ENCODE measurements at places on chromosomes 1 and 21. TPM values are rescaled to one million over a fixed set of nuclear protein-coding genes. Genes with fewer than 3 reads are reported as not detected.

The PDZK1IP1 gene
- total RNA-seq = 334 TPM

The NUDC gene
- 45.2 TPM for total RNA-seq

The ADGRB2 gene
- total RNA-seq = 0.19 TPM

The SEMA4A gene
- 24.1 TPM for total RNA-seq

The SEMA6C gene
- 3.8 TPM for total RNA-seq

The DMRTA2 gene
- total RNA-seq = 3.6 TPM

The S100A13 gene
- 63.3 TPM for total RNA-seq

The OR6N1 gene
- not detected for total RNA-seq

The SPOCD1 gene
- 0.40 TPM for total RNA-seq

The SPRR2E gene
- total RNA-seq = 307 TPM

The CLCNKA gene
- not detected for total RNA-seq

The VHLL gene
- not detected for total RNA-seq

The RIPK4 gene
- 57.0 TPM for total RNA-seq

- no peak for DNase-seq
- peak overlapping the region; percentile 77 for H3K4me3 ChIP-seq
- no peaks in the 10 kb centered on the region for H3K36me3 ChIP-seq
Observed at GRCh38 chr21:34890470-34890723, 158.7 kb downstream of the RUNX1 start.

DNA sequence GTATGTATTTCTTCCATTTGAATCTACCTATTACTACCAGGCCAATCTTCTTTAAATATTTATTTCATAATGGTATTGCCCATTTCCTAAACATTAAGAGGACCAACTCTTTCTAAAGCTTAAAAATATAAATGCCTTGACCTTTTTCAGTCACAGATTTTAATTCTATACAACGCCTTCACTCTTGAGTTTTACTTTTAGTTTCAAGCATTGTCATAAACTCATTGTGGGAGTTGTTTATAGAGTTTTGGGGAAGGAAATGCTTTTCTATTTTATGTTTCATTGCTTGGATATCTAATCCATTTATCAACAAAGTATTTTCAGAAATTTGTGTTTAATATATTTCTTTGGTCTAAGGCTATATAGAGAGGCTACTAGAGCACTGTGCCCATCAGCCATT is 155.8 kb downstream of the DPYD start:
- no peaks in the 10 kb centered on the region for H3K36me3 ChIP-seq
- no peak overlapping the region for H3K4me3 ChIP-seq
- no peak overlapping the region for H3K27ac ChIP-seq

DNA sequence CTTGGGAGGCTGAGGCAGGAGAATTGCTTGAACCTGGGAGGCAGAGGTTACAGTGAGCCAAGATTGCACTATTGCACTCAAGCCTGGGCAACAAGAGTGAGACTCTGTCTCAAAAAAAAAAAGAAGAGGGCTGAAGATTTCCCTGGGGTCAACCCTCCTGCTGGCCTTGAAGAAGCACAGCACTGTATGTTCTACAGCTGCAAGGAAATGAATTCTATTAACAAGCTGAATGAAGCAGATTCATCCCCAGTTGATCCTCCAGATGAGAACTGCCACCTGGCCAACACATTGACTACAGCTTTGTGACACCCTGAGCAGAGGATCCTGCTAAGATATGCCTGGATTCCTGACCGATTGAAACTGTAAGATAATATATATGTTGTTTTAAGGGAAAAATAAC is 129.5 kb downstream of the ADSS2 start:
- H3K4me3 ChIP-seq = peak overlapping the region; percentile 44
- peak overlapping the region; percentile 90 for H3K27ac ChIP-seq
- no peaks in the 10 kb centered on the region for H3K27me3 ChIP-seq
- peaks cover 27% of the 10 kb centered on the region for H3K4me1 ChIP-seq
- H3K36me3 ChIP-seq = no peaks in the 10 kb centered on the region
- no peak for DNase-seq

- H3K4me3 ChIP-seq = no peak overlapping the region
- no peaks in the 10 kb centered on the region for H3K36me3 ChIP-seq
- H3K4me1 ChIP-seq = no peaks in the 10 kb centered on the region
- DNase-seq = no peak
- no peak overlapping the region for H3K27ac ChIP-seq
Observed at GRCh38 chr21:25457946-25458345, 149.3 kb downstream of the MRPL39 start.

DNA sequence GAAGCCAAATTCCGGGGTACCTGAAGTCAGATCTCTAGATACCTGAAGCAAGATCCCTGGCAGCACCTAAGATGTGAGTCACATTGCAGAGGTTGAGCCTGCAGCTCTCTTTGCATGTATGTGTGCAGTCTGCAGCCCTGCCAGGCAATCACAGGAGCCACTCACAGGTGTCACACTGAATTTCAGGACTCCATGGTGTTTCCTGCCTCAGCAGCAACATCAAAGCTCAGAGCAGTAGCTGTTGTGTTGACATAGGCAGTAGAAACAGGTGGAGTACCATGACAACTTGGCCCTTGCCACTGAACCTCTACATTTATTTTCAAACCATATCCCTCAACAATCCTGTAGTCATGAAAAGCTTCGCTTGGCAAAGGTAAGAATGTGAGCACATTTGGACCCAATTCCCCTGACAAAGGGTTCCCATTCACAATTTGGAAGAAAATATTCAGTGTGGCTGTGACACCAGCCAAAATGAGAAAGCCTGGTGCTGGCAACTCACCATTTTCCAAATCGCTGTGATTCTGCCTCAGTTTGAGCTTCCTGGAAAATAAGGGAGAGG is 419.8 kb upstream of the NFIA start:
- no peaks in the 10 kb centered on the region for H3K4me1 ChIP-seq
- DNase-seq = no peak
- H3K27ac ChIP-seq = no peak overlapping the region
- H3K27me3 ChIP-seq = no peaks in the 10 kb centered on the region

DNA sequence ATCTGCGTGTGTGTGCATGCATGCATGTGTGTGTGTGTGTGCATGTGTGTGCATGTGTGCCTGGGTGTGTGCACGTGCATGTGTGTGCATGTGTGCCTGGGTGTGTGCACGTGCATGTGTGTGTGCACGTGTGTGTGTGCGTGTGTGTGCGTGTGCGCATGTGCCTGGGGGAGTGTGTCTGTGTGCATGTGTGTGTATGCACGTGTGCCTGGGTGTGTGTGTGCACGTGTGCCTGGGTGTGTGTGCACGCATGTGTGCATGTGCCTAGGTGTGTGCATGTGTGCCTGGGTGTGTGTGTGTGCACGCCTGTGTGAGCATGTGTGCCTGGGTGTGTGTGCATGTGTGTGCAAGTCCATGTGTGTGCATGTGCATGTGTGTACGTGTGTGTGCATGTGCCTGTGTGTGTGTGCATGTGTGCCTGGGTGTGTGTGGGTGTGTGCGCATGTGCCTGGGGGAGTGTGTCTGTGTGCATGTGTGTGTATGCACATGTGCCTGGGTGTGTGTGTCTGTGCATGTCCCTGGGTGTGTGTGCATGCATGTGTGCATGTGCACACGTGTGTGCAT is 29.3 kb upstream of the COL6A2 start:
- no peak overlapping the region for H3K27ac ChIP-seq
- no peaks in the 10 kb centered on the region for H3K36me3 ChIP-seq
- no peak overlapping the region for H3K4me3 ChIP-seq
- peaks cover 44% of the 10 kb centered on the region for H3K27me3 ChIP-seq
- H3K4me1 ChIP-seq = peaks cover 29% of the 10 kb centered on the region

DNA sequence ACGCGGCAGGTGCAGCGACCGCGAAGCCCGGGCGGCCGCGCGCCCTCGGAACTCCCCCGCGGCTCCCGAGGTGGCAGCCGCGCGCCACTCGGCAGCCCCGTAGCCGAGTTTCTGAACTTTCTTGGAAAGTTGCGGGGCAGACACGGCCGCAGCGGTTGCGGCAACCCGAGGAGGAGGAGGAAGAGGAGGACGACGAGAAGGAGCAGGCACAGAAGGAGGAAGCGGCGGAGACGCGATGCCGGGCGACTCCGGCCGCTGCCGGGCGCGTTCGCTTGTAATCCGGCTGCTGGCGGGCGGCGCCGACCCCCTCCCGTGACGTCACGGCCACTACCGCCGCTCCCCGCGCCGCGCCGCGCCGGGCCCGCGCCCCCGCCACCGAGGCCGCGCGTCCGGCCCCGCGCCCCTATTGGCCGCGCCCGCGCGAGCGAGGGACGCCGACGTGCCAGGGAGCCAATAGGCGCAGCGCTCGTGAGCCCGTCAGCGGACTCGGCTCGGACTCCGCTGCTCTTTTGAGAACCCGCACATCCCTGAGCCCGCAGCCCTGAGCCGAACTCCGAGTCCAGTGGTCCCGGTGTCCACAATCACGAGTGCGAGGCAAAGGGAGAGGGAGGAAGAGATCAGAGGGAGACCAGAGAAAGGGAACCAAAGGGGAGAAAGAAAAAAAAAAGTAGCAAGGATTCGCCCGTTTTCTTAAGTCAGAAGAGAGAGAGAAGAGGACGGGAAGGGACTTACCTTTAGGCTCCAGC is 736 bp upstream of the BARHL2 start:
- H3K27ac ChIP-seq = no peak overlapping the region
- H3K27me3 ChIP-seq = peaks cover 16% of the 10 kb centered on the region
- peak overlapping the region; percentile 20 for H3K4me3 ChIP-seq

DNA sequence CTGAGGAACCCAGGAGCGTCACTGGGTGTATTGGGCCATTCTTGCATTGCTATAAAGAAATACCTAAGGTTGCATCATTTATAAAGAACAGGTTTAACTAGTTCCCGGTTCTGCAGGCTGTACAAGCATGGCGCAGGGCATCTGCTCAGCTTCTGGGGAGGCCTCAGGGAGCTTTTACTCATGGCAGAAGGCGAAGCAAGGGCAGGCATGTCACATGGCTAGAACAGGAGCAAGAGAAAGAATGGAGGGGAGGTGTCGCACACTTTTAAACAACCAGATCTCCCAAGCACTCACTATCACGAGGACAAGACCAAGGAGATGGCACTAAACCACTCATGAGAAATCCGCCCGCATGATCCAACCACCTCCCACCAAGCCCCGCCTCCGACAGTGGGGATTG is 65.2 kb downstream of the PSMG1 start:
- H3K4me1 ChIP-seq = no peaks in the 10 kb centered on the region
- H3K27ac ChIP-seq = no peak overlapping the region

- H3K4me1 ChIP-seq = no peaks in the 10 kb centered on the region
- H3K27me3 ChIP-seq = no peaks in the 10 kb centered on the region
- H3K4me3 ChIP-seq = no peak overlapping the region
Observed at GRCh38 chr1:51955797-51956527, 34.5 kb downstream of the RAB3B start.

- no peak for DNase-seq
- H3K4me3 ChIP-seq = no peak overlapping the region
- H3K36me3 ChIP-seq = no peaks in the 10 kb centered on the region
- H3K27ac ChIP-seq = no peak overlapping the region
Observed at GRCh38 chr1:25028907-25029599, 99.0 kb upstream of the RUNX3 start.

- H3K4me1 ChIP-seq = no peaks in the 10 kb centered on the region
- H3K36me3 ChIP-seq = no peaks in the 10 kb centered on the region
Observed at GRCh38 chr1:88780485-88780884, 96.4 kb downstream of the PKN2 start.
